H4 (cell line): ENCODE measurements at places on chromosomes 16 and 17. TPM values are rescaled to one million over a fixed set of nuclear protein-coding genes. Genes with fewer than 3 reads are reported as not detected.

Gene DNAAF1
- 0.29 TPM in 1 of 2 replicates, not detected in the other for total RNA-seq

Gene SYT17
- total RNA-seq: 2.1 and 3.2 TPM in 2 replicates

Gene HOXB9
- total RNA-seq: 23.1 and 26.1 TPM in 2 replicates

Gene RCVRN
- not detected in 2 replicates for total RNA-seq

DNA sequence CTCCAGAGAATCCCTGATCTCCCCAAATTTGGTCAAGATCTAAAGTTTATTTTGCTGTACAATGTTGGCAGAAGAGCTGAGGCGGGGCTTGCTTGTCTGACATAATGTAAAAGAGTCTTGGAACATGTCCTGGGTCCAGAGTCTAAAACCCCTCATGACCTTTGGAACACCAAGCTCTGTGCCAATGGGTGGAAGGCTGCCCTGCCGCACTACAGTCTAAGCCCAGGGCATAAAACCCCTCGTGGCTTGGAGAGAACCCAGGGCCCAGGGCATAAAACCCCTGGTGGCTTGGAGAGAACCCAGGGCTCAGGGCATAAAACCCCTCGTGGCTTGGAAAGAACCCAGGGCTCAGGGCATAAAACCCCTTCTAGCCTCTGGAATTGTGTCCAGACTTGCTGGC, 36.7 kb downstream of the CCDC57 start:
- DNase-seq: no peak

DNA sequence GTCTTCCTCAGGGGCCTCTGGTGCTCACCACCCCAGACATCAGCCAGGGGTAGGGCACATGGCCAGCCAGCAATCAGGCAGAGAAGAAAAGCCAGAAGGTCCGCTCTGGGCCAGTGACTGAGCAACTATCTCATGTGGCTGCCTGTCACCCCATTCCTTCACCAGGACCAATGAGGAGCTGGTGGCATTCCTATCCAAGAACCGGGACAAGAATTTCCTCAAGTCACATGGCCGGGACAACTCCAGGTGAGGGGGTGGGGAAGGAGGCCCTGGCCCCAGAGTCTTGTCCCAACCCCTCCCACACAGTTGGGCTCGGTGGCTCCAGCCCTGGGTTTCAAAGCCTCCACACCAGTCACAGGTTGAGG, 9.4 kb downstream of the XYLT2 start:
- DNase-seq: no peak

DNA sequence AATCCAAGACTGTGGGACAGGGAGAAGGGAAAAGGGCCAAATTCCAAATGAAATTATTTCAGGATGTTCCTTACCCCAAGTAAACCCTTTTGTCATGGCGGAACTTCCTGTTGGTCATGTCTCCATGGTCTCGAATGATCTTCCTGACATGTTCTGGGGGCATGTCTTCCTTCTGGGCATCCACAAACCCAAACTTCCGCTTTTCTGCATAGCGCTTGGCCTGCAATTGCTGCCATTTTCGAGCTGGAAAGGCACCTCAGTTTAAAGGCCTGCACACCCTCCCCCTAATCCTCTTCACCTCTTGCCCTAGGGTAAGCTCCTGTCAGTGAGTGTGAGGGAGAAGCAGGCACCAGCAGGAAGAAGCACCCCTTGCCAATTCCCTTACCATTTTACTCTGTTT, 1.2 kb downstream of the PRPF8 start:
- DNase-seq: no peak

DNA sequence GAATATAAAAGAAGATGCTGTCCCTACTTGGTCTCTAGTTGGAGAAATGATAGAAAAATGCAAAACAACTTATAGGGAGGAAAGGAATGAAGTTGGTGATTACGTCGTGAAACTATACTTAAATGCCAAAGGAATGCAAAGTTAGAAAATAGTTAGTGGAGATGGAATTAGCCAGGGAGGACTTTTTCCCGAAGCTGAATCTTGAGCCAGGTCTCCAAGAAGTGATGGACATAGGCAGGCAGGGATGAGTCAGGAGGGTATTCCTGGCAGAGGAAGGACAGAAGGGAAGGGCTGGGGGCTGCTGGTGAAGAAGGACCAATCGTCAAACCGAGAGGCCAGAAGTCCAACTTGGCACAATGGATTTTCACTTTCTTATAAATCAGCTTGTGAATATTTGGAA, 1.8 kb downstream of the SNTB2 start:
- no peak for DNase-seq

- no peak for DNase-seq
Observed at GRCh38 chr17:33602981-33603380, 309.9 kb upstream of the ASIC2 start.

DNA sequence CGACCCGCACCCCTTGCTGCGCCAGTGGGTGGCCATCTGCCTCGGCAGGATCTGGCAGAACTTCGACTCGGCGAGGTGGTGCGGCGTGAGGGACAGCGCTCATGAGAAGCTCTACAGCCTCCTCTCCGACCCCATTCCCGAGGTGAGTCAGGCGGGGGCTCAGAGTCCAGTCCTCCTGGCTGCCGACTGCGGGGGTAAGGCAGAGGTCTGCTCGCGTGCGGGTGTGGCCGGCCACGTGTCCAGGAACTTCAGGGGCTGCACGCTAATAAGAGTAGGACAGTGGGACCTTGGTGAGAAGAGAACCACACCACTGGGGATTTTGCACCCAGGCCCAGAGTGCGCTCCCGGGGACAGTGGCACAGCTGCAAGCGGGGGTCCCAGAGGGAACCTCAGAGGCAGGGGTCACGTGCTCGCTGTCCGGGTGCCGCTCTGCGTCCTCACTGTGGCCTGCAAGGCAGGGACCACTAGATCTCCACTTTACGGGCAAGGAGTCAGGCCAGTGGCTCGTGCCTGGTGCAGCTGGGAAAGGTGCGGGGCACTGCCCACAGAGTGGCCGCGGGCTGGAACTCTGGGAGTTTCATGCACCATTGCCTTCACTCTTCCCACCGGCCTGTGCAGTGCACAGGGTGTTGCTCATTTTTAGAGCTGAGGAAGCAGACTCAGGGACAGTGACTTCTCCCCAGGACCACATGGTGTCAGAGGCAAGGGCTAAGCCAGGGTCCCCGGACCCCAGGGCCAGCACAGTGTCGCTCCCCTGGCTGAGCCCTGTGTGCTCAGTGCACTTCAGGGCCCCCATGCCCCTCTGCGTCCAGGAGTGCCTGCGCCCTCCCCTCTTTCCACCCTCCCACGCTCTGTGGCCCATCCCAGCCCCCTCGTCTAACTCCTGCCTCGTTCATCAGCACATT, 107.6 kb upstream of the CHMP6 start:
- DNase-seq: no peak

GRCh38 chr17:17922070-17922614, 50.1 kb downstream of the TOM1L2 start:
- DNase-seq: no peak

DNA sequence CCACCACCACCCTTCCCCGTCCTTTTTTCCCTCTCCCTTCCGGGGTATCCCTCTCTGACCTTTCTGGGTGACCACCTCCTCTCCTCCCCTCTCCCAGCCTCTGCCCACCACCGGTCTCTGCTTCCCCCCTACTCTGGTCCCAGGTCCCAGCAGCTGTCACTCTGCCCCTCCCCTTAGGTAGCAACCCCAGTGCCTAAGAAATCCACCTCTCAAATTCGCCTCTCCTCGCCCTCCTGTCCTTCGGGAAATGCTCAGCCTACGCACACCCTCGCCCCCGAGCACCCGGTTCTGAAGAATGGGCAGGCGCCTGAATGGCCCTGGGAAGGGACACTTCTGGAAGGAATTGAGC, 775 bp upstream of the SP6 start:
- DNase-seq: no peak

GRCh38 chr17:77501101-77501566, 360.4 kb downstream of the SEC14L1 start:
- no peak for DNase-seq

DNA sequence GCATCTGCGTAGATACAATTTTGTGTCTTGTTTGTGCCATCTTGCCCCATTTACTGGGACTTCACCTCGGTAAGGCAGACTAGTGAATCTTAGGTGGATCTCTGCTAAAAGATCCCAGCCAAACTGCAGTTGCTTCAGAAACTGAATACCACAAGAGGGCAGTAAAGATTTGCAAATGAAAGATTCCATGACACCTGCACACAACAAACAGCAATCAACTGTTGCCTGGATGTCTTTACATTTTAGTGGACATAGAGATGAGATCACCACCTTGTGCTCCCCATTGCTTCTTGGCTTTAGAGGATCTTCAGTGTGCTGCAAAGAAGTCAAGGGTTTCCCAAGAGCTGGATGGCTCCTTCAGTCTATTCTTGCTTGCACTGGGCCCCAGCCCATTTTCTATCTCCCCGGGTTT, 119.2 kb upstream of the CACNG5 start:
- DNase-seq: peak; percentile 65

DNA sequence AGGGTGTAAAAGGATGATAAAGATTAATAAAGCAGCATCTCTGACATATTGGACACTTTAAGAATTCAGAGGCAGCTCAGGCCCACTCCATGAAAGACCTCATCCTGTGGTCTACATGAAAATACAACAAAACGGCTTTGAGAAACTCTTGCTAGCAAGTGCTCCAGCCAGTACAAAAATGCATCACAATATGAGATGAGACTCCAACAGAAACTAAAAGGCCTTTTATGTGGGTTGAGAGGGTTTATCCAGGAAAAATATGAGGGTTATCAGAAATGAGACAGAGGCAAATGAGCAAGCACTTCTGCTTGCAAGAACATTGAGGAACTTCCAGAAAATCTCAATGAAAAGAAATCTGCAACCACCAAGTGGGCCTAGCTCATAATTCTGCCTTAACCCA, 65.7 kb downstream of the LITAF start:
- no peak for DNase-seq

- no peak for DNase-seq
Observed at GRCh38 chr16:76059701-76060100, 217.5 kb upstream of the CNTNAP4 start.

- DNase-seq: no peak
Observed at GRCh38 chr16:70644763-70645597, 1.4 kb upstream of the IL34 start.
